Endodermal cell (in vitro differentiated cells): ENCODE measurements at places on chromosomes 5 and 9. TPM values are rescaled to one million over a fixed set of nuclear protein-coding genes. Genes with fewer than 3 reads are reported as not detected.

GRCh38 chr5:112258571-112258970 is 160.5 kb downstream of the EPB41L4A start:
- H3K4me1 ChIP-seq, result no peaks in the 10 kb centered on the region
- no peaks in the 10 kb centered on the region for H3K36me3 ChIP-seq
- H3K4me3 ChIP-seq, result no peak overlapping the region

DNA sequence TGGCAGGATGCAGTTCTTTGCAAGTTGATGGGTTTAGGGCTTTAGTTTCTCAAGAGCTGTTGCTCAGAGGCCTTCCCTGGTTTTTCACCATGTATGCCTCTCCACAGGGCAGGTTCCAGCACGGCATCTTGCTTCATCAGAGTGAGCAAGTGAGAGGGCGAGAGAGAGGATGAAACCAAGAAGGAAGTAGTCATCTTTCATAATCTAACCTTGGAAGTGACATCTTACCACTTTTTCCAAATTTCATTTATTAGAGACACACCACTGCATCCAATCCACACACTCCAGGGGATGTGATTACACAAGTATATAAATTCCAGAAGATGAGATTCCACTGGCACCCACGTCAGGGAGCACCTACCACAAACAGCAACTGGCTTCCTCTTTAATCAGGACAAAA is 294.4 kb downstream of the MARCHF11 start:
- H3K4me1 ChIP-seq, result no peaks in the 10 kb centered on the region
- H3K4me3 ChIP-seq, result no peak overlapping the region
- no peaks in the 10 kb centered on the region for H3K27me3 ChIP-seq
- no peaks in the 10 kb centered on the region for H3K36me3 ChIP-seq

- DNase-seq, result no peak
- H3K4me1 ChIP-seq, result no peaks in the 10 kb centered on the region
- no peak overlapping the region for H3K27ac ChIP-seq
- H3K27me3 ChIP-seq, result no peaks in the 10 kb centered on the region
- no peaks in the 10 kb centered on the region for H3K36me3 ChIP-seq
Measured at GRCh38 chr5:156623381-156624040, 226.6 kb upstream of the PPP1R2B start.

Gene FAM81B
- total RNA-seq, result not detected in 2 replicates
